ENCODE measurements at places on chromosomes 4 and X. TPM values are rescaled to one million over a fixed set of nuclear protein-coding genes. Genes with fewer than 3 reads are reported as not detected.
A peak's percentile ranks its signal among the peaks of the same experiment; 100 is the strongest.

Gene RAB41
- not detected for total RNA-seq

Gene PORCN
- 17.1 TPM for total RNA-seq

Gene DDX53
- 1.7 TPM for total RNA-seq

Gene PDHA1
- 135 TPM for total RNA-seq

Gene NXF2B
- total RNA-seq, result 1.9 TPM

Gene HSFX2
- not detected for total RNA-seq

GRCh38 chr4:168781926-168782325 lies 228.1 kb downstream of the CBR4 start:
- no peak for DNase-seq

- peak; percentile 32 for DNase-seq
Measured at GRCh38 chr4:20764366-20764992, 64.2 kb downstream of the PACRGL start.

- DNase-seq, result no peak
Measured at GRCh38 chr4:143089291-143089690, 95.4 kb upstream of the USP38 start.

DNA sequence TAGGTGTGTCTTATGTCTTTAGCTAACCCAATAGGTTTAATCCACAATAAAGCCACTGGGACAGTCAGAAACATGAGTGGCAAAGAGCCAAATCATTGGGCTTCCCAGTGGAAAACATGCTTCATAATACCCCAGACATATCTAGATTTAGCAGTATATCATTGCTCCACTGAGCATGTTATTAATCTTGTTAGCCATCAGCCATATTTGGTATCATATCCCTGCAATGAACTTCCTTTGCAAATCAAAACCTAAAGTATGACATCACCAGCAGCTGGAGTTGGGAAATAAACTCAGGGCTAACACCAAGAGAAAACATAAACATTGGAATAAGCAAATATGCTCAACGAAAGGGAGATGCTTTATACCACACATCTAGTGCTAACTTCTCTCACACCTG lies 280.8 kb upstream of the NOCT start:
- DNase-seq, result peak; percentile 1

- peak; percentile 35 for DNase-seq
Measured at GRCh38 chr4:121789960-121790829, 10.9 kb upstream of the EXOSC9 start.

DNA sequence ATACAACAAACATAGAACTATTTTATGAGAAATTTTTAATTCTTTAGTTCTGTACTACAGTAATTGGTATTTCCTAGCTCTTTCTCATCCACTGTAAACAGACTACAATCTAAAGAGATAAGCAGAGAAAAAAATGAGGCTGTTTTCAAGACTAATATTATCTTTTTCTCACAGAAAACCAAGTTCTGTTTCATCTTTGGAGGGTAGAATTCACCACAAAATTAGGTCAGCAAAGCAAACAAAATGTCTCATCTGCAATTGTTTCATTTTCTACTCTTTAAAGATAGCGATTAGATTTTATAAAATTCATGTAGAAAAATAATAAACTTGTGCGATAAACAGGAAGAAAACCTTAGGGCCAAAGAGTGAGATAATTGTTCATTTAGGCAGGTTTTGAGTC lies 10.8 kb downstream of the APOO start:
- no peak for DNase-seq

DNA sequence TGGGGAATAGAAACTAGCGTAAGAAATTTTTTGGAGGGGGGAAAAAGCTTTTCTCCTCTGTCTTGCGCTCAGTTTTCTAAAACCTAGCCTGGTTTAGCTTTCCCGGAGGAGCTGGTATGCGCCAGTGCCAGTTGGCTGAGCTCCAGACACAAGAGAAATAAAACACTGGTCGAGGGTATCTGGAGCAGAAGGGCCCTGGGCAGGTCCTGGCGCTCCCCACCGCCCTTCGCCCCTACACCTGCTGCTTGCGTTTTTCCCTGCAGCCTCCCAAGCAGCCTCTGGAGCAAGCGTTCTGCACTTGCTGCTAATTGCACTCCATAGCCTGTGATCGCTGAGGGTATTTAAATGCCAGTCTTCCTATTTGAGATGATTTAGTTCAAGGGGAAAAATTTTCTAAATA lies 816 bp downstream of the EREG start:
- DNase-seq, result no peak

- no peak for DNase-seq
Measured at GRCh38 chrX:12366440-12366839, 228.2 kb downstream of the FRMPD4 start.

GRCh38 chr4:54066718-54067129 lies 2.3 kb upstream of the CHIC2 start:
- DNase-seq, result no peak

GRCh38 chr4:98673288-98673644 lies 14.9 kb upstream of the TSPAN5 start:
- no peak for DNase-seq

Data from Daoy (cell line).